A375 (cell line): ENCODE measurements at places on chromosomes 16 and 17. TPM values are rescaled to one million over a fixed set of nuclear protein-coding genes. Genes with fewer than 3 reads are reported as not detected.

TERB1 gene
- total RNA-seq, result not detected in 2 replicates

SLC5A11 gene
- 0.19 TPM in 1 of 2 replicates, not detected in the other for total RNA-seq

TNFRSF17 gene
- 0.11 TPM in 1 of 2 replicates, not detected in the other for total RNA-seq

CES5A gene
- not detected in 2 replicates for total RNA-seq

ABCC11 gene
- total RNA-seq, result 0.27 TPM in 1 of 2 replicates, not detected in the other

HS3ST3A1 gene
- 33.8 and 36.3 TPM in 2 replicates for total RNA-seq

TXNL4B gene
- total RNA-seq, result 12.9 and 16.4 TPM in 2 replicates

CDH16 gene
- not detected in 2 replicates for total RNA-seq
